Nucleus accumbens (tissue), 56 donors: ENCODE measurements at places on chromosomes 4 and X.

DNA sequence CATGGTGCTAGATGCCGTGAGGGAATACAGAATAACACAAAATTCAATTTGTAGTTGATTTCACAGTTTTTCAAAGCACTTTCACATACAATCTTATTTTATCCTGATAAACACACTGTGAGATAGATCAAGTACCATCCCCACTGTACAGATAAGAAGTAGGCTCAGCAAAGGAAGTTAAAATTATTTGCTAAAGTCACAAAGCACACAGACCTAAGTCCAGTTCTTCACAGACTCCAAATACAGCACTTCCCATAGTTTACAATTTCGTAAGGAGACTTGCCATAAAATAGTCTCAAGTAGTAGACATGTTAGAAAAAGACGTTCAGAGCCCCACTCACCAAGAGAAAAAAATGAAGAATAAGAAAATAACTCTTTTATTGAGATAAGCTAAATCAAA, 7.8 kb upstream of the CUL4B start:
- DNase-seq = no peak

GRCh38 chr4:13527192-13527980, 16.9 kb downstream of the NKX3-2 start:
- DNase-seq = no peak

- DNase-seq = no peak
These were observed 173.9 kb downstream of the SCFD2 start for GRCh38 chr4:53191997-53192396.

GRCh38 chr4:74056858-74057562, 18.5 kb upstream of the CXCL3 start:
- no peak for DNase-seq

DNA sequence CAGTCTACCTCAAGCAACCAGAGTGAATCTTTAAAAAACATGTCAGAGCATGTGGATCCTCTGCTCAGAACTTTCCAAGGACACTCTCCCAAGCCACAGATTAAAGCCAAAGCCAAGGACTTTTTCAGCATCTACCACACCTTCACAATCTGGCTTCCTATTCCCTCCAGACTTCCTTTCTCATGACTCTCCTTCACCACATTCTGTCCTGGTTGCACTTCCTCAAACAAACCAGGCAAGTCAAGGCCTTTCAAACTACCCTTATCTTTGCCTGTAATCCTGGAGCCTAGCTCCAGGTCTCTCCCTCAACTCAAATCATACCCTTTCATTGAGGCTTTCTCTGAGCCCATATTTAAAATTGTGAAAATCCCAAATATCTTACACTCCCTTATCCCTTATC, 191.6 kb upstream of the GALNTL6 start:
- no peak for DNase-seq

DNA sequence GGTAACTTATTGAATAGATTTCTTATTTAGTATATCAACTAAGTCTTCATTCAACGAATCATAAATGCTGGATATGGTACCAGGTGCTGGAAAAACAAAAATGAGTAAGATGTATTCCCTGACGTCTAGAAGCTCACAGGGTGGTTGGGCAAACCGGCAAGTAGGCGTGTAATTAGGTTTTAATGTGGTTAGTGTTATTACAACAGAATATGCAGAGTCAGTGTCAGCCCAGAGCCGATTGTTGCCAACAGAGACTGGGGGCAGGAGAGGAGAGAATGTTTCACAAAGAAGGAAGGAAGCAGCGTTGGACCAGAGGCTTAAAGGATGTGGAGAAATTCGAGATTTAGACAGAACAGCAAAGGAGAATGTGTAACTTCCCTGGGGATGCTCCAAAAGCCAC, 111.7 kb downstream of the TENM3 start:
- DNase-seq = no peak

- no peak for DNase-seq
These were observed 121.0 kb upstream of the ARSJ start for GRCh38 chr4:114100288-114101031.

GRCh38 chr4:1104647-1105046, 8.7 kb downstream of the RNF212 start:
- DNase-seq = no peak

- DNase-seq = no peak
These were observed 60.4 kb downstream of the FNIP2 start for GRCh38 chr4:158829254-158829653.

DNA sequence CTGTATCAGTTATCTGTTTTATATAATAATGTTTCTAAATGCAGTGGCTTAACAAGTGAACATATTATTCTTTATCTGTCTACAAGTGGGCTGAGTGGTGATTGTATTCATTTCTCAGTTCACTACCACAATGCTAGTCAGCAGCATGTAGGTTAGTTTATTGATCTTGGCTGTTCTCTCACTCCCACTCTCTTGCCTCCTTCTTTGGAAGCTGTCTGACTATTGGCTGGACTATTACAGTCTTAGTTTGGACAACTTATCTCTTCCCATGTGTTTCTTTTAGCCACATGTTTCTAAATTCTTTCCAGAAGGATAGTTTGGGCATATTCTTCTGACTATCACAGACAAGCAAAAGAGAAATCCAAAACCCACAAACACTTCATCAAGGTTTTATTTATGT, 459.5 kb upstream of the AGA start:
- DNase-seq = no peak

- no peak for DNase-seq
These were observed 126.4 kb upstream of the GATB start for GRCh38 chr4:151887031-151887815.

- no peak for DNase-seq
These were observed 28.7 kb downstream of the MAPK10 start for GRCh38 chr4:86330961-86331742.

GRCh38 chr4:73741031-73741749, 821 bp downstream of the CXCL8 start:
- no peak for DNase-seq

- no peak for DNase-seq
These were observed 831.5 kb downstream of the STIM2 start for GRCh38 chr4:27692158-27692557.

DNA sequence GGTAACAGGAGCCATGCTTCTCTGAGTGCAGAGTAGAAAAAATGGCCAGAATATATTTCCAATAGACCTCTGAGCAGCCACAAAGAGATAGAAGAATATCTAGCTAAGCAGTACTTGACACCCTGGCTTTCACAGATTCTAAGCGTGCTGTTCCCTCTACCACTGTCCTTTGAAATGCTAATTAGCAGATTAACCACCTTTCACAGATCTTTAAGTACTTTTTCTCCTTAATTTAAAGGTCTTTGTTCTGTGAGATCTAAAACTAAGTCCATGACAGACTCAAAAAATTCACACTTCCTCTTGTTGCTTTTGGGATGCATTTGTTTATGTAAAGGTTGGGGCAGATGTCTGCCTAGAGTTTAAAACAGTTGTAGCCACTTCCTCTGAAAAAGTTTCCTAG, 28.3 kb upstream of the MAGEC2 start:
- DNase-seq = no peak

- DNase-seq = no peak
These were observed 45.5 kb upstream of the FAM241A start for GRCh38 chr4:112099701-112100297.

DNA sequence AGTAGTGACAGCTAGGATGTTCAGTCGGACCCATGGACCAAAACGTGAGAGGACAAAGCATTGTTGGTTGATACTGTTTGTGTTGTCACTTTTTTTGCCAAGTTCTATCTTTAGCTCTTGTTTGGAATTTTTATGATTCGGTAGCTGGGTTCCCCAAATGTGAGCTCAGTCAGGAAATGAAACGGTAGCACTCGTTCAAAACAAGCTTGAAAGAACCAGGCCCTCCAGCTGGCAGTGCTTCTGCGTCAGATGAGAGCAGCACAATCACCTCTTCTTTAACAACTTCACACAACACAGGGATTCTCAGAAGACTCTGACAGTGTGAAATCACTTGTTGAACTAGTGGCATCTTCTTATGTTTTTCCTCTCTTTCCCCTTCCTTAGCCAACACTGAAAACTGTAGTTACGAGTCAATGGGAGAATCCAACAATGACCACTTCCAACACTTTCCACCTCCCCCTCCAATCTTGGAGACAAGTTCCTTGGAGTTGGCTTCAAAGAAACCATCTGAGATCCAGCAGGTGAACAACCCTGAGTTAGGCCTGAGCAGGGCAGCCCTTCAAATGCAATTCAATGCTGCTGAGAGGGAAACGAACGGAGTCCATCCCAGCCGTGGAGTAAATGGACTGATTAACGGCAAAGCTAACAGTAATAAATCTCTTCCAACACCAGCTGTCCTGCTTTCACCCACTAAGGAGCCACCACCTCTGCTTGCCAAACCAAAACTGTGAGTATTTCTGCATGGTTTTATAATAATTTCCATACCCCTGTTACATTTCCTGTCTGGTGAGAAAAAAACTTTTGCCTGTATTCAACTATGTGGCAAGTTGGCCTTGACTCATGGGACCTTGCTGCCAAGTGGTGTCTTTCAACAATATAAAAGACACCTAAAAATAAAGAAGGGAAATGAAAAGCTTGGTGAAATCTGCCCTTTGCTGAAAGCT, 214.6 kb downstream of the PALLD start:
- DNase-seq = no peak

GRCh38 chr4:48321312-48321711, 20.0 kb upstream of the SLAIN2 start:
- DNase-seq = no peak

DNA sequence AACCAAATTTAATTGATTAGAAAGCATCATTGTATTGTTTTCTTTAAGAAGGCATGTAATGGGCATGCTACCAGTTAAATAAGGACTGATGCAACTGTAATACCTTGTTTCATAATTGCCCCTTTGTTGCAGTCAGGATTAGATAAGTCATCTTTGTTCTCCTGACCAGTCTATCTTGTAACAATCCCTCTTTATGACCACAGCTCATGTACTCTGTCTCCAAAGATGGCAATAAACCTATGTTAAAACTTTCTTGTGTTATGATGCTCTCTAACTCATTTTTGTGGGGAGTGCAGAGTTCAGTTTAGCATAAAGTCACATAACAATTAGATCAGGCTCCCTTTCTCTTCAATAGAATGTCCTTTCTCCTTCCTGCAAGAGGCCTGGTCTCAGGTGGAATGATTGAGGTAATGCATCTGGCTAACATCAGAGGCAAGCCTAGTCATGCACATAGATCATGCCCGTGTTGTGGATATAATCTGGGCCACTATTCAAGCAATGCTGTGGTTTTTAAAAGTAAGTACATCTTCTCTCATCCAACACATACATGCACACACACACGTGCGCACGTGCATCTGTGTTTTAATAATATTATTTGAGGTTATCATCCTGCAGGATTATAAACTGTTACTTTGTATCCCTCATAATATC, 45.6 kb downstream of the TMEM154 start:
- DNase-seq = no peak

- DNase-seq = no peak
These were observed 117.4 kb downstream of the DIPK2B start for GRCh38 chrX:45083314-45083713.

GRCh38 chrX:65406532-65406931, 128.1 kb downstream of the LAS1L start:
- no peak for DNase-seq

- no peak for DNase-seq
These were observed 276.9 kb downstream of the PTTG2 start for GRCh38 chr4:38237139-38237538.

- DNase-seq = no peak
These were observed 48.1 kb upstream of the BCOR start for GRCh38 chrX:40145923-40146261.

- no peak for DNase-seq
These were observed 57.1 kb upstream of the ATXN3L start for GRCh38 chrX:13376857-13377549.
